ENCODE measurements at places on chromosomes 4 and X. TPM values are rescaled to one million over a fixed set of nuclear protein-coding genes. Genes with fewer than 3 reads are reported as not detected.

DNA sequence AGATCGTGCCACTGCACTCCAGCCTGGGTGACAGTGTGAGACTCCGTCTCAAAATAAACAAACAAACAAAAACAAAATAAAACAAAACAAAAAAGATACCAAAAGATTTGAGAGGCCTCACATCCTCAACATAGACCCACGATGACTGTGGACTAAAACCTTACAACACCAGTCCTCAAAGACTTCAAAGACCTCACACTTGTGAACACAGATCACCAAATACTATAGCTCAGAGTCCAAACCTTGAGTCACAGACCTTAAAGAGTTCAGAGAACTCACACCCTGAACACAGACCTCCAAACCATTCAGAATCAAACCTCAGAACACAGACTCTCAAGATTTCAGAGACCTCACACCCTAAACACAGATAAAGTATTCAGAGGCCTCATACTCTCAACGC lies 12.7 kb upstream of the PAGE4 start:
- H3K27me3 ChIP-seq = no peaks in the 10 kb centered on the region
- no peak overlapping the region for H3K4me3 ChIP-seq
- H3K4me1 ChIP-seq = no peaks in the 10 kb centered on the region
- H3K27ac ChIP-seq = no peak overlapping the region

GRCh38 chr4:7326306-7326692 lies 108.4 kb downstream of the PSAPL1 start:
- H3K4me1 ChIP-seq = peaks cover 9% of the 10 kb centered on the region
- H3K27me3 ChIP-seq = no peaks in the 10 kb centered on the region
- no peaks in the 10 kb centered on the region for H3K36me3 ChIP-seq
- no peak overlapping the region for H3K4me3 ChIP-seq
- no peak overlapping the region for H3K27ac ChIP-seq

GRCh38 chr4:74547042-74547441 lies 102.1 kb downstream of the AREG start:
- no peak overlapping the region for H3K4me3 ChIP-seq
- H3K36me3 ChIP-seq = no peaks in the 10 kb centered on the region
- H3K27me3 ChIP-seq = no peaks in the 10 kb centered on the region
- peaks cover 14% of the 10 kb centered on the region for H3K4me1 ChIP-seq
- no peak for DNase-seq

DNA sequence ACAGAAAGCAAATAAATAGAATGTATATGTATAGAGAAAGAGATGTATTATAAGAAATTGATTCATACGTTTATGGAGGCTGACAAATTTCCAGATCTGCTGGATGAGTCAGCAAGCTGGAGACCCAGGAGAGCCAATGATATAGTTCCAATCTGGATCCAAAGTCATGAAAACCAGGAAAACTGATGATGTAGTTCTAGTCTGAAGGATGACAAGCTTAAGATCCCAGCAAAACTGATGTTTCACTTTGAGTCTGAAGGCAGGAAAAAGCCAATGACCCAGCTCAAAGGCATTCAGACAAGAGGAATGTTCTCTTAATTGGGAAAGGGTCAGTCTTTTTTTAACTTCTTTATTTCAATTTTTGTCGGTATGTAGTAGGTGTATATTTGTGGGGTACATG lies 102.6 kb downstream of the LHFPL1 start:
- DNase-seq = no peak
- peaks cover 13% of the 10 kb centered on the region for H3K4me1 ChIP-seq
- no peak overlapping the region for H3K4me3 ChIP-seq
- no peak overlapping the region for H3K27ac ChIP-seq

DNA sequence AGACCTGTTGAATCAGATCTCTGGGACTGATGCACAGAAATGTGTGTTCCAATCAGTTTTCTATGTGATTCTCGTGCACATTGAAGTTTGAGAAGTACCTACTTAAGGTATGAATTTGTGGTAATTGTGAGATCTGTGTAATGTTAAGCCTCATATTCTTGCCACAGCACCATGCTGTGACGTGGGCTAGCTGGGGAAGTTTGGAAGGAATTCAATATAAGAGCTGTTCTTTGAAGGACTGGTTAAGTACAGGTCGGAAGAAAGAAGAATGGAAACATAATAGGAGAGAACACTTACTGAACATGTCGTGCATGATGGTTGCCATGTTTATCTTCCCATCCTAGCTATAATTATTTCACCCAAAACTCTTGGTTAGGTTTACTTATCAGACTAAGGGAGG lies 79.7 kb upstream of the CXXC4 start:
- peaks cover 9% of the 10 kb centered on the region for H3K4me1 ChIP-seq
- no peaks in the 10 kb centered on the region for H3K27me3 ChIP-seq
- no peak overlapping the region for H3K4me3 ChIP-seq
- H3K36me3 ChIP-seq = no peaks in the 10 kb centered on the region
- H3K27ac ChIP-seq = no peak overlapping the region
- DNase-seq = no peak

The FABP2 gene
- total RNA-seq = not detected

The TMEM150C gene
- 2.7 TPM for total RNA-seq

The BEX5 gene
- total RNA-seq = 11.0 TPM

The TBX22 gene
- total RNA-seq = 1.0 TPM
